Caudate nucleus (tissue), 63 donors: ENCODE measurements at places on chromosomes 7 and 10.

DNA sequence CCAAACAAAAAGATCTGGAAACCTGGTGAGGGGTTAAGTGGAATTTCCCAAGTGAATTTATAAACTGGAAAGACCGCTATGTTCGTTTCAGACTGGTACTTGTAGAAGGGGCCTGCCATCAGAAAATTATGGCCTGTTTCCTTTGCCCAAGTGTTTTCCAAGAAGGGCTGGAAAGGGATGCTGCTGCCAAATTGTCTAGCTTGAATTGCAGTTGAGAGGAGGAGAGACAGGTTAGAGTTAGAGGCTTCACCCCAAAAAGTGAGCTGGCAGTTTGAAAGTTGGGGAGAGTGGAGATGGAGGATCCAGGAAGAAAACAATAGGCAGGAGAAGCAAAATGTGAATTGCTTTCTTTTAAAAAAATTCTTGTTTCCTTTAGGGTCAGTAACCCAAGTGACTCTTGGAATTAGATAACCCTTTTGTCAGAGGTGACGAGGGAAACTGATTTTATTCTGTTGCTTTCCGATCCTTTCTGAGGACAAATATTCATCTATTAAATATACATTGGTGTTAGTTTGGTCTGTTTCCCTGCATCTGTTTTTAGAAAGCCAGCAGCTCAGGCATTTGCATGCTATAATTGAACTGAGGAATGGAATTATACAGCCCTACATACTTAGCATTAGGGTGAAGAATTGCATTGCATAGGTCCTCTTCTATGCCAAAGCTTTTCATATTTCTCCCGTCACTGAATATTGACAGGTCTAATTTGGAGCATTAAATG, 82.5 kb upstream of the PRR15 start:
- no peak for DNase-seq

DNA sequence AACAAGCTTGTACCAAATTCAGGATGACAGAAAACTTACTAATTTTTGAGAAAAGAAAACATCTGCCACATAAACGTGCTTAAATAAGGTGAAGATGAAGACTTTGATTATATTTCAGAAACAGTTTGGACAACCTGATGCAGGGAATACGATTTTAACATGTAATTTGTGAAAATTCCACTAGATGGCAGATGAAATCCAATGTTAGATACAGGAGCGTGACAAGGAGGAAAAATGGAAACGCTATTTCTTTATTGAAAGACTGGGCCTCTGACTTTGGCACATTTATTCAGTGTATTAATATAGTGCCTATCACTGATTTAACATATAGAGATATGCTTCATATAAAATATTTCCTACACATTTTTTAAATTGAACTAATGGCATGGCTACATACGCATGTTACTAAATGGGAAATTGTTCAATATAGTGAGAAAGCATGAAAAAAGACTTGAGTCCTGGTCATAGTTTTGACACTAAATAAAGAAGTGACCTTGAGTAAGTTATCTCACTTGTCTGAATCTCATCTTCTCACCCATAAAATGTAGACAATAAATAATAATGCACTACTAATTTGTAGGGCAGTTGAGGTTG, 60.7 kb downstream of the CD36 start:
- no peak for DNase-seq

DNA sequence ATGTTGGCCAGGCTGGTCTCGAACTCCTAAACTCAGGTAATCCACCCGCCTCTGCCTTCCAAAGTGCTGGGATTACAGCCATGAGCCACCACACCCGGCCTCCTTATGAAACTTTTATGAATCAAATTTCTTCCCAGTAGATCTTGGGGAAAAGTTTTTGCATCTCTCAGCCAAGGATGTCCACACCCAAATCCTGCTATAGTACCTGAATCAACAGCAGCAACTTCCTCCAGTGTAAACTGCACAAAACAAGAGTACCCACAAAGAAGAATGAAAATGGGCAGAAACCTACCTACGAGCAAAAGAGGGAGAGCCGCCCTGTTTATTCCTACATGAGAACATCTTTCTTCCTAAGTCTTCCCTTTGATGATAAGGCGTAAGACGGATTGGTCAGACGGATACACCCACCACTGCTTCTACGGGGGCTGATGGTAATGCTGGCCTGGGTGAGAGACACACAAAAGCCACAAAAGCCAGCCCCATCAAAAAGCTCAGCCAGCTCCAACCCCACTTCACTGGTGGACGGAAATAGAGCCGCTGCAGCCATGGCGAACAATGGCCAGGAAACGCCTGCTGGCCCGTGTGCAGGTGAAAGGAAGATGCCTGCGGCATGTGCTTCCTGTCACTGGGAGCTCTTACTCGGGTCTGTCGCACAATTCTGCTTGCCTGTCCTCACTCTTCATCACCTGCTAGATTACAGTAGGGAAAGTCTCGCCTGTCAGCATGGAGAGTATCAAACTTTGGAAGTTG, 10.4 kb downstream of the JCAD start:
- no peak for DNase-seq

DNA sequence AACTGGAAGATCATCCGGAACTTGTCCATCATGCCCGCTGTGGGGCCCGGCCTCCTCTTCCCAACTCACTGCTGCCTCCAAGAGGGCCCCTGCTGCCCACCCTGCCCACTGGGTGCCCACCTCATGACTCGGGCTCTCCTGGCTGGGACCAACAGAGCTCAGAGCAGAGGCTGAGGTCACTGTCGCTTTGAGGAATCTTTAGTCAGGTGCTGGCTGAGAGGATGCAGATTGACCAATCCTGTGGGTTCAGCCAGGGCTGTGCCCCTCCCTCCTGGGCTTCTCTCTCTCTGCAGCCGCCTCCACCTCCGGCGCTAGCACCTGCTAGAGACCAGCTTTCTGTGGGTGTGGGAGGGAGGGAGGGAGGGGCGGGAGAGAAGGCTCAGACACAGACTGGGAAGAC, at the start of gene CALHM1:
Gene CALHM1 (minus strand): TSS at position 181 of the 400 bp plus-strand sequence. CDS start 149 bp downstream, at position 32.
- no peak for DNase-seq

DNA sequence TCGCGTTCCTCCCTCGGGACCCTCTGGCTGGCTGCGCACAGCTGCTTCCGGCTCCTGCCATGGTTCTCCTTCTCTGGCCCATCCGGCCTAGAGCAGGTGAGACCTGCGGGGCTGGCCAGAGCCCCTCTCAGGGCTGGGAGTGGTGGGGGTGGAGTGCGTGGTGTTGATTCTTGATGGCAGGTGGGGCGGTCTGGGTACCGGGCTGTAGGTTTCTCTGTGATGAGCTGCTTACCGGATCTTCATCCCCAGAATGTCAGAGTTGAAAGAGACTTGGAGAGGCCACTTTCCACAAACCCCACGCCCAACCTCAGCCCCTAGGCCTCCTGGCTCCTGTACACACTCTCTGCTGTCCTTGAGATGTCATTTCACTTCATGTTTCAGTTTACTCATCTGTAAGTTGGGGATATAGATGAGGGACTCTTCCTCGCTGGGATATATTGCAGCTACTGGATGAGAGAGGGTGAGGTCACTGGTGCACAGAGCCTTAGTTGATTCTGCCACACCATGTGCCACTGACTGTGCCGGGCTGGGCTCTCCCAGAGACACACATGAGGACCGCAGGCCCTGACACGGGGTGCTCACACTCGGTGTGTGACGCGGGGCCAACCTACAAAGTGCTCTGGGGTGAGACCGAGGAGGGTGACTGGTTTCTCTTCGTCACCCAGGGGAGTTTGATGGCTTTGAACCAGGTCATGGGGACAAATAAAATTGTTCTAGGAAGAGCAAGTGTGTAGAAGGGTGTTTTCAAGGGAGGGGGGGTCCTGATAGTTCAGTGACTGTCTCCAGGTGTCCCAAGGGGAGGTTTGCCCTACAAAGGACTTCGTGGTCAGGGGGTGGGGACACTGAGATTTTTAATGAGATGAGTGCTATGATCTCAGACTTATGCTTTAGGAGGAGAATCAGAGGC, 29.5 kb downstream of the ZNF775 start:
- DNase-seq, result no peak

DNA sequence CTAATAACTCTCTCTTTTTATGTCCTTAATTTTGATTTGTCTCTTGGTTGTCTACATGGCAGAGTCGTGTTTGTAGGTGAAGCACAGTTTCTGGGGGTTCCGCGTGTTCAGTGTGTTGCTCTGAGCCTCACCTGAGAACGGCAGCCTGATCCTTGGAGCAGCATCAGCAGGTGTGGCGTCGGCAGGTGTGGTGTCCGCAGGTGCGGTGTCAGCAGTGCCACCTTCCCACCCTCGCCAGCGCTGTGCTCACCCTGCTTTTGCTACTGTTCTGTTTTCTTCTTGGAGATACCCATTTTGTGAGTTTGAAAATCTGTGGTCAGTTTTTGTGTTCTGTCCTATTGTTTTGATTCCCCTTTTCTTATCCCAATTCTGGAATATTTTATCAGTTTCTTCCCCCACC, 406.6 kb downstream of the GLRX3 start:
- no peak for DNase-seq

DNA sequence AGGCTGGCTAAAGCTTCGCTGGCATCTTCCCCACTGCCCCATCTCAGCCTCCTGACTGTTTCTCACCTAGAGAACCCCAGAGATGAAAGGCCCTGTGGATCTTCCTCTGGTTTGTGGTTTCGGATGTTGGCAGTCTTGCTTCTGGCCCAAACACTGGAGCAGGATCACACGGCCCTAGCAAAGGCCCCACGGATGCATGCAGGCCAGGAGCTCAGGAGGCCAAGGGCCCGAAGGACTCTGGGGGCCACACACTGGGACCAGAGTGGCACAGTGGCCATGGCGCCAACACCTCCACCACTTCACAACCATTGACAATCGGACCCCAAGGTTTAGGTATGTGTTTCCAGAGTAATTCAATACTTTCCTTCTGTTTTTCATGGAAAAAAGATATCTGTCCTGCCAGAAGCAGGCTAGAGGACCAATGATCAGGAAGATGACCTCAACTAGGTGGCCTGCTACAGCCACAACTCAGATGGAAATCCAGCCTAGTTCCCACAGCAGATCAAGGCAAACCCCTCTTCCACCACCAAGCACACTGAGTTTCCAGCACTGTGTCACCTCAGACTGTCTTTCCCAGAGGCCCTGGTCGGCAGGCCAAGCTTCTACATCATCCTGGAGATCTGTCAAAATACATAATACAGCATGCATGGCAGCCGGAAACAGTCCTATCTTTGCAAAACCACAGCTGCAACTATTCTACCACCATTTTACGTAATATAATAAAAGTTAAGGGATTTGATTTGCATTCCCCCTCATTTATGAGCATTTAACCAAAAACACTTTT, 53.0 kb downstream of the CTBP2 start:
- DNase-seq, result no peak

GRCh38 chr7:101420436-101420835, 57.8 kb downstream of the COL26A1 start:
- no peak for DNase-seq

GRCh38 chr7:69657331-69657730, 59.1 kb downstream of the AUTS2 start:
- DNase-seq, result no peak

DNA sequence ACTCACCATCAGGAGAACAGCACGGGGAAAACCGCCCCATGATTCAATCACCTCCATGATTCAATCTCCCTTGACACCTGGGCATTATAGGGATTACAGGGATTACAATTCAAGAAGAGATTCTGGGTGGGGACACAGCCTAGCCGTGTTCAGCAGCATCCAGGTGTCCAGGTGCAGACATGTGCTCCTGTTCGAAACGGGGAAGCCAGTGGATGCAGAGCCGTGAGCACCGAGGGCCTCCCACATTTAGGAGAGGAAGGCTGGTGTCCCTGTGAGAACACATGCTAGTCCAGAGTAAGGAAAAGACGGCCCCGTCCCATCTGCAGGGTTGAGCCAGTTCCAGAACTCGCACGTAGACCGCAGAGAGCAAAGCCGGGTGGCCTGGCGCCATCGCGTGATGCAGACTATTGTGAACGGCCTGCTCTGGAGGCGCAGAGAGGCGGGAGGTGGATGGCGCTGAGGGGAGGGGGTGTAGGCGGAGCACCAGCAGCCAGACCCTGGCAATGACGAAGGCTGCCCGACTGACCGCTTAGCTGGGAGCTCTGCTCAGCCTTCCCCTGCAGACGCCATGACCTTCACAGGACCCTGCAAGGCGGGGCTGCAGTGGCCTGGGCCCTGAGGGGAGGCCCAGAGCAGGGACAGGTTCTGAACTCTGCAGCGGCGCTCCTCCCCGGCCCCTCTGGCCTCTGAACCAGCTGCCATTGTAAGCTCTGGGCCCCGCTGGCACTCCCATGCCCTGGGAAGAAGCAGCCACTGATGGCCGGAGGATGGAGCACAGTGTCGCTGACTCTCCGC, 141.6 kb upstream of the TCERG1L start:
- DNase-seq, result peak; percentile 25

GRCh38 chr10:103739039-103739764, 116.2 kb downstream of the SH3PXD2A start:
- DNase-seq, result no peak

DNA sequence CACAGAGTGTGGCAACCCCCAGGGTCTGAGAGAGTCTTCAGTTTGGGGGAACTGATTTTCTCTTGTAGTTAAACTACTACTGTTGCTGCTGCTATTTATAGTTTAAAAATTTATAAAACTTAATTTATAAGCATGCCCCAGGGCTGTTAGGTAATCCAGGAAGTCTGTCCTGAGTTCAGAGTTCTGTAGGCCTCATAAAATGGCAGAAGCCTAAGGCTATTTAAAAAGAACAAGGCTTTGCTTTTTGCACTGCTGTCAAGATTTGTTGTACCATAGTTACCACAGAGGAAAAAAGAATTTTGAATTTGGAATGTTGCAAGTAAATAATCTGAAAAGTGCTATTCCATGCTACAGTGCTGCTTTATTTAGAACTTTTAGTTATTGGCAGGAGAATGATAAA, 66.1 kb downstream of the AGK start:
- no peak for DNase-seq

DNA sequence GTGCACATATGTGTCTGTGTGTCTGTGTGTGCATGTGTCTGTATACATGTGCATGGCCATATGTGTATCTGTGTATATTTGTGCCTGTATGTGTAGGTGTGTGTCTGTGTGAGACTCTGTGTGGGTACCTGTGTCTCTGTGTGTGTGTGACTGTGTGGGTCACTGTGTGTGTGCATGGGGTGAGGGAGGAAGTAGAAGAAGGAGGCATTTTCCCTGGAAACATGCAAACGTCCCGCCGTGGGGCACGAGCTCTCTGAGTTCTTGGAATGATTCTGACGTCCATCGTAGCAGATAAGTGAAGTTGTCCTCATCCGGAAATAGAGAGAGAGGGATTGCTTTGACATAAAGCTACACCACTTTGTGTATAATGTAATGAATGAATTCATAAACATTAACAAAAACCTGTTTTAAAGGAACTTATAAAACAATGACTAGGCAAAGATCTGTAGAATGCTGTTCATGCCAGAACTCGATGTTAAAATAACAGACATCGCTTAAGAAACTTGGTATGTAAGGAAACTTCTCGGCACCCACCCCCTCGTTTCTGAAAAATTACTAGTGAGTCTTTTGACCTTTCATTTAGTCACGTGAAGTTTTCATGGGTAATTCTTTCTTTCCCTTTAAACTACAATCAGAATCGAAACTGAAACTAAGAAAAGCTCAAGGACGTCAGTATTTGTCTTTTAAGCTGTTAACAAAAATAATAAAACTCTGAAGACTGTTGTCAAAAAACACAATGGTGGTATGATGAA, 43.6 kb upstream of the KLF6 start:
- no peak for DNase-seq

DNA sequence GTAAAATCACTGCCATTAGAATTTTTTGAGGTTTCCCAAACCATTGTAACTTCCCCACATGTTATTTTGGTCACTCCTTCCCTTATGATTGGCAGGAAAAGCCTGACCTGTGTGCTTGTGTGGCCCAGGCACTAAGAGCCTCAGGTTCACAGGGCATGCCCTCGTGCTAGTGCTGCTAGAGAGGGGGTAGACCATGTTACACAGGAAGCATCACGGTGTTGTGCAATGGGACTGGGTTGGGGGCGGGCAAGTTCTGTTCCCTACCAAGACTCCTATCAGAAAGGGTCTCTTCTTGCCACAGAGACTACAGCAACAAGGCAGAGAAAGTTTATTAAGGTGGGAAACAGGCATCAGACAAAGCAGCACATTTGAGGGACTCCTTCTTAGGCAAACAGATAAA, 32.2 kb downstream of the LSM5 start:
- no peak for DNase-seq
